CD4-positive, alpha-beta T cell treated with Interleukin-6 for 4 hours (primary cell): ENCODE measurements at places on chromosomes 13 and 19.

GRCh38 chr13:91318886-91319285 lies 28.6 kb upstream of the MIR17HG start:
- no peak for DNase-seq

- DNase-seq = no peak
These were observed 1442.6 kb downstream of the SLITRK5 start for GRCh38 chr13:89113744-89114143.

DNA sequence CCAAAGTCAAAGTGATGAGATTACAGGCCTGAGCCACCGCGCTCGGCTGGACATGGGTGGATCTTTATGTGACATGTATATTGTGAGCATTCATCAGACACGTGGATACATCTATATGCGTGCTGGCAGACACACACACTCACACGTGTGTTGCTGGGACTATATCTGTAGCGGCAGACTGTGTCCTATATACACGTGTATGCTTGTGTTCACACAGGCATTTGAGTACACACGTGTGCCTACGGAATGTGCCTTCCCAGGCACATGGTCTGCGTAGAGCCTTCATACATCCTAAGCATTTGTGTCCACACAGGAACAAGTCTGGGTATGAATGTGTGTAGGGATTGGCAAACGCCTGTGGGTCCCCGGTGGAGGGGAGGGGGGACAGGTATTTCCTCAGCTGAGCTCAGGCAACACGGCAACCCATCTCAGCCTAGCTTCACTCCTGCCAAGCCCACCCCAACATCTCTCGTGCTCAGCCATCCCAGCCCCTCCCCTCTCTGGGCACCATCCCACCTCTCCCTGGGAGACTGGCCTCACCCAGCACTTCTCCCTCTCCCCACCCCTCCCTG lies 2.6 kb downstream of the UNC13A start:
- DNase-seq = no peak

DNA sequence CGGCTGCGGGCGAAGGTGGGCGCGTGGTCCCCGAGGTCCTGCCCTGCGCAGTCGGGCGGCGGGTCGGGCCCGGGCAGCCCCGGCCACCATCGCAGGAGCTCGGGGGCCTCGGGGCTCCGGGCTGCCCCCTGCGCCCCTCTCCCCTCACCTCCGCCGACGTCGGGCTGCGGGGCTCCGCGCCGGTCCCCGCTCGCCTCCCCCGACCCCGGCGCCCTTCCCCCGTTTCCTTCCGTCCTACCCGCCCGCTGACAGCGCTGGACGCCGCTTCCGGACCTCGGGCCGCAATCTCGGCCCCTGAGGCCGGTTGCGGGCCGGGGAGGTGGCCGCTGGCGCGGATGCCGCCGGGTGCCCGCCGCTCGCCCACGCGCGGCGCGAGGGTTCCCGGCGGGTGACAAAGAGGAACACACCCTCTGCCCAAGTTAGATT lies 720 bp downstream of the FARP1 start:
- no peak for DNase-seq

GRCh38 chr13:73198991-73199411 lies 140.2 kb downstream of the KLF5 start:
- no peak for DNase-seq

GRCh38 chr13:92460479-92460878 lies 766.1 kb upstream of the GPC6 start:
- DNase-seq = no peak

GRCh38 chr19:11674067-11674492 lies 64.7 kb downstream of the ZNF823 start:
- no peak for DNase-seq

- DNase-seq = no peak
These were observed 21.7 kb downstream of the UBE2L5 start for GRCh38 chr13:30443957-30444404.

GRCh38 chr13:74574964-74575728 lies 440.9 kb upstream of the KLF12 start:
- DNase-seq = no peak

DNA sequence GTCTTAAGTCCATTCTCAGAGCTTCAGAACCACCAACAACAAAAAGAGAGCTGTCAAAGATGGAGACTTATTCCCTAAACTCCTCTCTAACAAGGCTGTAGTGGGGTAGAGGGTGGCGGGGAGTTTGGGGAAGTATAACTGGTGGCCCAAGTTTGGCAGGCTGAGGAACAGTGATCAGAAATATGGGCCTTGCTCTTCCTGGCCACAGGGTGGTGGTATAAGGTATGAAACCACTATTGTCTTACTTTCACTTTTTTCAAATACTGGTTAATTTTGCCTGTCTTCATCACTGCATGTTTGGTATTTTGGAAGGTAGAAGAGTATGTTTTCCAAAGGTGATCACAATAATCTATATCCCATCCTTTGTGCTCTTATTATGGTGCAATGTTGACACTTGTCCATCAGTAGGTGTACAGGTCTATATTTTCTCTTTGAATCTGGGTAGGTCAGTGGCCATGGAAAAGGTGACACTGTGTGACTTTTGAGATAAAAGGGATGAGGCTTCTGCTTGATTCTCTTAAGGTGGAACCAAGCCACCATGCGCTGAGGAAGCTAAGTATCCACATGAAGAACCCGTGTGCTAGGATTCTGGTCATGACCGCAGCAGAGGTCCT lies 23.2 kb upstream of the GPC5 start:
- no peak for DNase-seq

DNA sequence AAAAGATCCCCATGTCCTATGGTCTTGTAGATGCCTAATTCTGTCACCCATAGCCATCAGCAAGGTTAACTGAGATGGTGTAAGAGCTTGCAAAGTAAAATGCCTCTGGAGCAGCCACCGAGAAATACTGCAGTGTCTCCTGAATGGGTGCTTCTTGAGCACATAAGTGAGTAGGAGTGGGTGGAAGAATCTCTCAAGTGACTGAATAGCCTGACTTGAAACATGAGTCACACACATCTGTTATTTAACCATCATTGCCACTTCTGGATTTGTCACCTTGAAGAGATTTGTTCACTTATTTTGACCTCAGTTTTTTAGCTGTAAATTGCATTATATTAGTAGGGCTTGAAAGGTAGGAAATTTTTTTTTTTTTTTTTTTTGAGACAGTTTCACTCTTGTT lies 2.3 kb downstream of the ZNF714 start:
- no peak for DNase-seq

- no peak for DNase-seq
These were observed 33.1 kb downstream of the TEX29 start for GRCh38 chr13:111353508-111353907.
